ENCODE measurements at places on chromosomes 12 and 14.
A peak's percentile ranks its signal among the peaks of the same experiment; 100 is the strongest.

- DNase-seq, result no peak
These were observed 7.2 kb upstream of the SELPLG start for GRCh38 chr12:108640802-108641445.

DNA sequence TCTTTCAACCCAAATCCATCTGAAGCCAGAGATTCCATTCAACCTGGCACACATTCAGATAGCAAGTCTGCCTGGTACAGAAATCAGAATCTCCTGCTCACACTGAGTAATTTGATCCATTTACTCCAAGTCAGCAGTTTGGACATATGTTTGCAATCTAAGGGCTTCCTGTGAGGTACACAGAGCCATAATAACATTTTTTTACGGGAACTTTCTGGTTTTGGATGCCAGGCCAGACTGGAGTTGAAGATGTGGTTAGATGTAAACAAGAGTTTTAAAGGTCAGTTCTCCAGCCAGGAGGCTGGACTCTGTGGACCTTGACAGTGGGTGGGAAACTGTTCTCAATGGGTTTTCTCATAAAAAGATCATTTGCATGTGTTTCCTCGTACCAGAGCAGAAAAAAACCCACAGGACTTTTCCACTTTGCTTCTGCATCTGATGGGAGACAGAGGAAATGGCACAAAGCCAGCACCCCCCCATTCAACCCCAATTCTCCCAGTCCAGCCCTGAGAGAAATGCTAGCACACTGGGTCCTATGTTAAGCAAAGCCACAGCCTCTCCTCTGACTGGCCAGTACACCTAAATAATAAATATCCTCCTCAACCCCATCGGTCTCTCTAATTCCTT, 17.7 kb upstream of the TSPAN11 start:
- no peak for DNase-seq

GRCh38 chr14:101055776-101056374, 152.4 kb upstream of the RTL1 start:
- DNase-seq, result no peak

GRCh38 chr14:65333943-65334687, 78.4 kb upstream of the FUT8 start:
- DNase-seq, result no peak

GRCh38 chr14:93490001-93490400, 59.3 kb downstream of the UNC79 start:
- DNase-seq, result no peak

- DNase-seq, result no peak
These were observed 320.7 kb downstream of the PAWR start for GRCh38 chr12:79370021-79370420.

DNA sequence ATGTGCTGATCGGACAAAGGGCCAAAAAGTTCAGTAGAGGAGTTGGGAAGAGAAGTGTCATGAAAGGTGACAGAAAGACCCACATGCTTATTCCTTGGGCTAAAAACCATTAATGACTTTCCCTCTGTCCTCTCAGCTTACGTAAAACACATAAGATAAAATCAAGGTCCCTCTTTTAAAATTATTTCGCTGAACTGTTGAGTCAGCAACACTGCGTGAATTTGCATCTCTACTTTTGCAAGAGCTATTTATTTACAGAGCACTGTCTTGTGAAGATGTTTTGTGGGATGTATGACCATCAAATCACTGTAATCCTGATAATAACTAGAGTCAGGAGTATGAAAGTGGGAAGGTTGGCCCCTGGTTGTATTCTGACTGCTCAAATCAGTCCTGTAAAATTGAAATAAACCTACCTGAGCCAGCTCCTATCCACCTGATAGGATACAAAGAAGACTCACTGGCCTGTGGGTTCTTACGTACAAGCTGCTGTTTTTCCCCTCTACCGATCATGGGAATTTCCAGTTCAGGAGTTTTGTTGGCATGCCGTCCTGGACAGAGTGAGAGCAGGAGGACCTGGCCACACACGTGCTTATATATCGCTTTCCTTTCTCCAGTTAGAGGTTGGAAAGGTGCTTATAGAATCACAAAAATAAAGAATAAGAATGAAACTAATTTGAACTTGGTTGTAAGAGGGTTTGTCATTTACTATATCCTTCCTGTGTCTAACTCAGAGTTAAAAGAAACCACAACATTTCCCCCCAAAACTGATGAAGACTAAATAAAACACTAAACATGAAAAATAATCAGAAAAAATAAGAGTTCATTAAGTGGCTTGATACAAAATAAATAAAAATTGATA, 42.9 kb downstream of the IFNG-AS1 start:
- no peak for DNase-seq

GRCh38 chr14:46571970-46572369, 79.6 kb downstream of the RPL10L start:
- no peak for DNase-seq

DNA sequence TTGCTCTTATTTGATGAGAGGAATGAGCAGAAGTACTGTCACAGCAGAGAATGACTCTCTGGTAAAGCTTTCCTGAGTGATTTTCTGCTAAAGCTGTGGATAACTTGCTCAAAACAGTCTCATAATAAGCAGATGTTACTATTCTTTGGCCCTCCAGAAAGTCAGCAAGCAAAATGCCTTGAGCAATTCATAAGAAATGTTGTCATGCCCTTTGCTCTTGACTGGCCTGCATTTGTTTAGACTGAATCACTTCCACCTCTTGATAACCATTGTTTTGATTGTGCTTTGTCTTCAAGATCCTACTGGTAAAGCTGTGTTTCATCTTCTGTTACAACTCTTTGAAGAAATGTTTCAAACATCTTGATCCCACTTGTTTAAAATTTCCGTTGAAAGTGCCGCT, 457.9 kb upstream of the FOXG1 start:
- DNase-seq, result no peak

GRCh38 chr12:124927201-124928094, 13.0 kb upstream of the UBC start:
- DNase-seq, result peak; percentile 90

- DNase-seq, result no peak
These were observed 3.1 kb upstream of the RNASE9 start for GRCh38 chr14:20563971-20564370.

DNA sequence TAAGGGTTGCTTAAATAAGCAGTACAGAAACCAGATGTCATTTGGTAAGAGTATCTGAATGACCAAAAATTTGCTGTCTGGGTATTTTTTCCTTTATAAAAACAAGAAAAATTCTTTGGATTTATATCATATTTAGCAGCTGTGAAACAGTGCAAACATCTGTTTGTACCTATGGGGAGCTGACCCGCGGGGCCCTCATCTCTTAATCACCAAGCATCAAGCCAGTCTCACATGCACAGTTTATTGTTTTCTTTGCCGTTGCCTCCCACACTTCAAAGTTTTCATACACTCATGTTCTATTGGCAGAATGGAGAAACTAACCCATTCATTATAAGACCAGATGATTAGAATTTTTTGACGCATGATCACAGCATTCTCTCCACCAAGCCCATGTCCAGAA, 142.2 kb downstream of the BMP4 start:
- DNase-seq, result no peak

DNA sequence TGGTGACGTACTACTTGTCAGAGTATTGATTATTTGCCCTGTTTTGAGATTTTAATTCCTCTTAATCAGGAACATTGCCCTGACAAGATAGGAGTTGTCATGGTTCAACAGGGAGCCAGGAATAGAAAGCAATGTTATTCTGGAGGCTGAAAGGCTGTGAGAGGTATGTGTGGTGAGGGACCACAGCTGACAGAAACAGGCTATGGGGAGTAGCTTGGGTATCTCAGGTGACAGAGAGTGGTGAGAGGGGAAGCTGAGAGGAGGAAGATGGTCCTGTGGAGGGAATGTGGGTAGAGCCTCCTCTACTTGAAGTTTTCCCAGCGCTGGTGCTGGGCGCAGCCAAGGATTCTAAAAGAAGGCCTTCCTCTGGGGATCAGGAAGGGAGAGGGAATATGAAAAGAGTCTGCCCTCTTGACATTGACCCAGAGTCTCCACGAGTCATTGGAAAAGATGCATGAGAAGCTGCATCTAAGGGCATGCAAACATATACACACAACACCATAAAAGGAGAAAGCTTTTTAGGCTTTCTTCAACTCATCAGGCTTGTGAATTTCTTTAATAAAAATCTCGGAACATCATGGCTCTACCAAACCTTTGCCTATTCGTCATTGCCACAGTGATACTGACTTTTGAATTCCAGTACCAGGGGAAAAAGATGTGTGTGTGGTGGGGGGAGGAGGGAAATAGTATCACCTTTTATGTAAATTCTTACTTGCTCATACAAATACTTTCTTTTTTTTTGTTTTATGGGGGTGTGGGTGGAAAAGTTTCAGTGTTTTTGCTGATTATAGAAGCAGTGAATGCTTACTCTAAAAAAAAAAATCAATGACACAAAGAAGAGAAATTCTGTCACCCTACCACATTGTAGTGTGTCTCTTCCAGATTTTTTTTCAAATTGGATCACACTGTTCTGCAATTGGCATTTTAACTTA, 39.9 kb upstream of the DHRS7 start:
- no peak for DNase-seq

GRCh38 chr14:101862177-101862576, 100.7 kb downstream of the PPP2R5C start:
- no peak for DNase-seq

DNA sequence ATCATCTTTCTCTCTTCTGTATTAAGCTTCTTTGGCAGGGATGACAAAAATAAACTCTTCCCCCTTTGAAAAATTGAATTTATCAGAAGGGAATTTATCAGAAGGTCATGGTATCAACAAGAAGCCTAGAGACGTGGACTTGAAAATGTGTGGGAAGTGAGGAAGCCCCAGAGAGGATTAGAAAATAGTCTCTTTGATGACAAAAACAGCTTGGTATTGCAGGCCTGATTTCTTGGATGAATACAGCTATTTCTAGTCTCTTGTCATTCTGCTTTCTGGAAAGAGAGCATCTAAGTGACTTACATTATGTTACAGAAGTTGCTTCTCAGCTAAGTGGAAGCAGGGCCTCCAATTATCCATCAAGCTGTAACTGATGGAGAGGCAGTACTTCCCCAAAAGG, 111.1 kb downstream of the KITLG start:
- no peak for DNase-seq

- DNase-seq, result no peak
These were observed 6.8 kb upstream of the NR4A1 start for GRCh38 chr12:52044292-52044983.

- DNase-seq, result no peak
These were observed 393.7 kb downstream of the BCL11B start for GRCh38 chr14:98878282-98878681.

DNA sequence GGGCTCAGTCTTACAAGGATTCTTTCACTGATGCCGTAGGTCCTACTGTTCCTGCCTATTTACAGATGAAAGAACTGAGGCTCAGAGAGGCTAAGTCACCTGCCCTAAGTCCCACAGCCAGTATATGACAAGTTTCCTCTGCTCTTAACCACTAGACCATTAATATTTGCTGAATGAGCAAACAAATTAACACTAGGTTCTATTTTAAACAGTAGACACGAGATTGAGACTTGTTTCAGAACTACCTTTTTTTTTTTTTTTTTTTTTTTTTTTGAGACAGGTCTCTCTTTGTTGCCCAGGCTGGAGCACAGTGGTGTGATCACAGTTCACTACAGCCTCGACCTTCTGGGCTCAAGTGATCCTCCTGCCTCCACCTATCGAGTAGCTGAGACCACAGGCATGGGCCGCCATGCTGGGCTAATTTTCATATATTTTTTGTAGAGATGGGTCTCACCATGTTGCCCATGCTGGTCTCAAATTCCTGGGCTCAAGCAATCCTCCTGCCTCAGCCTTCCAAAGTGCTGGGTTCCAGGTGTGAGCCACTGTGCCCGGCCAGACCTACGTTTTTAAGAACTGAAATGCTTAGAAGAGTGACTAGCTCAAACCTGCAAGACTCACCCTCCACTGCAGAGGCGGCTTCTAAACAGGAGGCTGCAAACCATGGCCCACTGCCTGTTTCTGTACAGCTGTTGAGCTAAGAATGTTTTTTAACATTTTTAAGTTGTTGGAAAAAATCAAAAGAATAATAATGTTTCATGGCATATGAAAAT, 12.9 kb downstream of the SYNE3 start:
- DNase-seq, result no peak

GRCh38 chr12:75937486-75937885, 94.1 kb downstream of the PHLDA1 start:
- no peak for DNase-seq

- no peak for DNase-seq
These were observed 33.4 kb downstream of the FNTB start for GRCh38 chr14:65019944-65020566.

DNA sequence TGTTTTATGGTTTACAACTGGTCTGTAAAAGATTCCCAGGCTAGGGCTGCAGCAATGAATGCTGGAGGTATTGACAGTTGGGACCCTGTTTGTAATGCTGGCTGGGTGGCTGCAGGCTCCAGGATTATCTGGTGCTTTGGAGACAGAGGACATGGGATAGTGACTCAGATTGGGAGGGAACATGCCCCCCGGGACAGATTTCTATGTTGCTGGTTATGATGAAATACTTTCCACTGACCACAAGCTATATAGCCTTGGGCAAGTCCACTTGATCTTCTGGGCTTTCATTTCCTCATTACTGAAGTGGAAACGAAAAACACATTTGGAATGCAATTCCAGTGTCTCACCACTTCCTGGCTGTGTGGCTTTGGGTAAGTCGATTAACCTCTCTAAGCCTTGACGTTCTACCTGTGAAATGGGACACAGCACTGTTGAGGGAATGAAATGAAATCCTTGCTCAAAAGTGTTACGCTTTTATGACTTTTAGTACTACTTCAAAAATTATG, 6.3 kb upstream of the TPCN1 start:
- no peak for DNase-seq

GRCh38 chr12:54588890-54589267, 420 bp upstream of the PPP1R1A start:
- no peak for DNase-seq

GRCh38 chr14:101101456-101102056, 198.0 kb upstream of the RTL1 start:
- no peak for DNase-seq

DNA sequence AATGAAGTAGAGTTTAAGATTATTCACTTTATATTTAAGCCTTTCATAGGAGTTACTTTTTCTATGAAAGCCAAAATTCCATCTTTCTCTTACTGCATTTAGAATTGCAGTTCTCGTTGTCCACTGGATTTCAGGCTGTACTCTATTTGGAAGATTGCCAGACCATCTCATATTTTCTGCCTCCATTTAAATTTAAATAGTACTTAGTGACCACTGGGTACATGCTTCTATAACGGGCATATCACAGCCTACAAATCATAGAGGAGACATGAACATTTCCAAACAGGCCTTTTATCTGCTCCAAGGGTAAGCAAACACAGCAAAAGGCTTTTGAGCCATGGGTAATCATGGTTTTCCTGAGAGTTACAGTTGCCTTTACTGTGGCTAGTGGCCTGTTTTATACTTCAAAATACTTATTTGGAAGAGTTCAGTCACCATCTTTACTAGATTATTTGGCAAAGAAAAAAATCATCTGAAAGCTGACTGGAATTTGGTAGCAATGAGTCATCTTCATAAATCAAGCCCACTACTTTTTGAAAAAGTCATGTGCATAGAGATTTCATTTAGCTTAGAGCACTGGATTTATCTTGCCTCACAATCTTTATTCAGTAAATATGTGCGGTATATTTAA, 15.7 kb downstream of the ANO6 start:
- DNase-seq, result no peak
